ENCODE measurements at places on chromosomes 2 and 18. TPM values are rescaled to one million over a fixed set of nuclear protein-coding genes. Genes with fewer than 3 reads are reported as not detected.

GRCh38 chr2:169077674-169078240 is 8.4 kb downstream of the DHRS9 start:
- no peak for DNase-seq

DNA sequence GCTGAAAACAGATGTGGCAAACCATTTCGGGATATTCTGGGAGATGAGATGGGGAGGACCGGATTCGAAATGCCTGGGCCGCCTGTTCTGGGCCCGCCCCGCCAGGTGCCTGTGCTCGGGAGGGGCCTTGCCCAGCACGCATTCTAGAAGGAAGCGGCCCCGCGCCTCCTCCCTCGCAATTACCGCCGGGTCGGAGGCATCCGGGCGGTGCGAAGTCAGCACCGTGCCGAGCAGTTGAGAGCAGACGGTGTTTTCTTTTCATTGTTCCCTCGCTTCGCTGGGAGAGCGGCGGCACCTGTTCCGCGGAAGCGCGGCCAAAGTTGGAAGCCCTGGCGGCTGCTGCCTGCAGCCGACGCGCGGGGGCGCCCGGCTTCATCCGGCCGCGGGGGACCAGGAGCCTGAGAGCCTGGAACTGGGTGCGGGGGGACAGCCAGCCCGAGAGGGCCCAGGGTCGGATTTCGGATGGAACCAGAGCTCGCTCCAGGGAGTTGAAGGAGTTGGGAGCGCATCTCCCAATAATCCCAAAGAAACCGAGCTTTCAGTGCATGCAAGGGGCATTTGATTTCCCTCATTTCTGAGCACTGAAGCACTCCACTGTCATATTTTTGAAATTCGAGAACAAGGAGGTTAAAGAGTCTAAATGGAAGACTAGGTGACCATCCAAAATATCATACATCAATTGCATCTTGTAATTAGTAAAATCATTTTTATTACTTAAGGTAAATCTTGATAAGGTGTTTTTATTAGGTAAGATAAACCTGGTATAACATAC is 241.8 kb upstream of the RAB12 start:
- DNase-seq, result peak; percentile 32

DNA sequence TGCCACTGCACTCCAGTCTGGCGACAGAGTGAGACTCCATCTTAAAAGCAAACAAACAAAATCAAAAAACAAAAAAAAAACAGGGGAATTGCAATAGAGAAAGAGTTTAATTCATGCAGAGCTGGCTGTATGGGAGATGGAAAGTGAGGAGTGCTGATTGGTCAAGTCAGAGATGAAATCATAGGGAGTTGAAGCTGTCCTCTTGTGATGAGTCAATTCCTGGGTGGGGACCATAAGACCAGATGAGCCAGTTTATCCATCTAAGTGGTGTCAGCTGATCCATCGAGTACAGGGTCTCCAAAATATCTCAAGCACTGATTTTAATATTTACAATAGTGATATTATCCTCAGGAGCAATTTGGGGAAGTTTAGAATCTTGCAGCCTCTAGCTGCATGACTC is 45.3 kb downstream of the FRZB start:
- DNase-seq, result no peak

DNA sequence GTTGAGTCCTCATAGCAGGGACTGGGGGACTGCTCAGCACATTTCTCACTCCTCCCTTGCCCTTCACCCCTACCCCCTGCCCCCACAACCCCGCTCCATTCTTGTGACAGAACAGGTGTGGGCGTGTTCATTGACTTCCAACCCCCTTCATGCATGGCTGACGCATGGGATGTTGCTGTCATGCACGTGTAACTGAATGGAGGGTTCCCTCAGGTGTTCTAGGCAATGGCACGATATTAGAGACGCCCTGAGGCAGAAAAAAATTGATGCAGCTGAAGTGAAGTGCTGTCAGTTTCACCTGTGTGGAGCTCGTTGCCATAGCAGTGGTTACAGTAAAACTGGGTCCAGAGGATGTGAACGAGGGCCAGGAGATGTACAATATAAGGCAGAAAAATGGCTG is 6.5 kb upstream of the THOC1 start:
- DNase-seq, result no peak

Gene TFCP2L1
- not detected for polyA plus RNA-seq

Gene PAX8
- polyA plus RNA-seq, result 0.62 TPM

Gene TMEM178A
- 1.5 TPM for polyA plus RNA-seq
